Cortex of kidney (tissue), 1 donor: ENCODE measurements at places on chromosomes 2 and 18.

DNA sequence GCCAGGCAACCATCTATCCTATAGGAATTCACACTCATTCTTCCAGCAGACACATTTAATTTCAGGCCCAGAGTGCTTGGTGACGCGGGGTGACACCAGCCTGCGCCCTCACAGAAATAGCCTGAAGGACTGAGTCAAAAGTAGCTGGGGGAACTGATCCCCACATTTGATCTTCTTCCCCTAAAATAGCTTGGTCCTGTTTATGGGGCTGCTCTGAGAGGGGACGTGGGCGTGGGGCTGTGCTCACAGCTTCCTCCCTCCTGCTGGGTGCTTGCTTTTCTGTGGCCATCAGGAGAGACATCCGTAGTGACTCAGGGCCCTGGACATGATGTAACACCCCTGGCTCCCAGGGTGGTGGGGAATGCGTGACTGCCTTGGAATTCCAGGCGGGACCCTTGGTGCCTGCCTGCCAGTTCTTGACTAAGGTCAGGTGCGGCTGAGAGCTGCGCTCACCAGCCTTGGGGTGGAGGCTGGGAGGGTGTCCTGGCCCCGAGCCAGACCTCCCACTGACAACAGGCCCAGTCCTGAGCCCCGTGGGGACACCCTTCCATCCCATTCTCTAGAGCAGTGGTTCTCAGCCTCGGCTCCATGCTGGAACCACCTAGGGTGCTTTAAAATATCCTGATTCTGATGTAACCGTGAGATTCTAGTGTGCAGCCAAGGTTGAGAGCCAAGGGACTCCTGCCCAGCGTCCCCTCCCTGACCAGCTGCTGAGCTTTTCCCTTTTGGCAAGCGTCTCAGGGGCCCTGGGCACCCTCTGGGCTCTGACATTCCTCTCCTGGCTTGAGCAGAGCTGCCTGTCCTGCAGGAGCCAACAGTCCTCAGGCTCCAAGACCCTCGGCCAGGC lies 47.4 kb upstream of the SMAD7 start:
- no peak for DNase-seq

DNA sequence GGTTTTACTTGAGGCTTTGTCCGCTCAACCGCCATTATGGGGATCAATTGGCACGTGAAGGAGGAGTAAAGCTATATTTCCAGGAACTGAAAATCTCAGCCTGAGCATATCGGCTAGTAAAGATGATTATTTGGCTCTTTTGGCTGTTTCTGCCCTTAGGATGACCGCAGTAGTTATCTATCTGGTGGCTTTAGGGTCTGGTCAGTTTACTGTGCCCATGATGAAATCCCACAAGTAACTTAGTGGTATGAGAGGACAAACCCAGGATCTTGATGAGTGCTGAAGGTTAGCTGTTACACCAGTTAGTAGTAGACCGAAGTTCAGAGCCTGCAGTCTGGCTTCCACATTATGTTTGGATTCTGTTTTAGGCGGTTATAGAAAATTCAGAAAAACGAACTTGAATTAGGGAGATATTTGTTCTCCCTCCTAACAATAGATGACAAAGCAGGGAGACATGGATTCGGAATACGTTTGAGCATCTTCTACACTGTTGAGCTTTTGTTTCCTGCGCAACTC lies 1.2 kb downstream of the MAT2A start:
- DNase-seq, result no peak

DNA sequence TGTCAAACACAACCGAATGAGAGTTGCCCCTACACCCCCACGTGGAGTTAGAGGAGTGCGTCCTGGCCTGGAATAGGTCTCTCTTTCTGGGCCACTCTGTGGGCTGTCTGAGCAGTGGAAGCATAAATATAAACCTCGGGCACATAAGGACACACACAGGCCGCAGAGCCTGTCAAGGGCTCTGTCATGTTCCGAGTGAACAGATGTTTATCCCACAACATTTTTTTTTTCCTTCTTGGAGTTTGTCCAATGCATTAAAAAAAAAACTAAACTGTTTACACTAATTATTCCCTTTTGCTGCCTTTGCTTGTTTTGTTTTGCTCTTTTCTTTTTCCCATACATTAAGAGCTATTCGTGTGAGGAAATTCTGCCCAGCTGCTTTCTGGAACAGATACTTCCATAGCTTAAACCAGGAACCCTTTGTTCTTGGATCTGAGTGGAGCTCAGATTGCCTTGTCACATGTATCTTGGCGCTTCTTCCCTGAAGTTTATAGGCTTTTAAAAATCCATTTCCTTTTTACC lies 228.3 kb upstream of the FOSL2 start:
- DNase-seq, result no peak

GRCh38 chr2:238927746-238928519 lies 80.0 kb downstream of the TWIST2 start:
- no peak for DNase-seq

DNA sequence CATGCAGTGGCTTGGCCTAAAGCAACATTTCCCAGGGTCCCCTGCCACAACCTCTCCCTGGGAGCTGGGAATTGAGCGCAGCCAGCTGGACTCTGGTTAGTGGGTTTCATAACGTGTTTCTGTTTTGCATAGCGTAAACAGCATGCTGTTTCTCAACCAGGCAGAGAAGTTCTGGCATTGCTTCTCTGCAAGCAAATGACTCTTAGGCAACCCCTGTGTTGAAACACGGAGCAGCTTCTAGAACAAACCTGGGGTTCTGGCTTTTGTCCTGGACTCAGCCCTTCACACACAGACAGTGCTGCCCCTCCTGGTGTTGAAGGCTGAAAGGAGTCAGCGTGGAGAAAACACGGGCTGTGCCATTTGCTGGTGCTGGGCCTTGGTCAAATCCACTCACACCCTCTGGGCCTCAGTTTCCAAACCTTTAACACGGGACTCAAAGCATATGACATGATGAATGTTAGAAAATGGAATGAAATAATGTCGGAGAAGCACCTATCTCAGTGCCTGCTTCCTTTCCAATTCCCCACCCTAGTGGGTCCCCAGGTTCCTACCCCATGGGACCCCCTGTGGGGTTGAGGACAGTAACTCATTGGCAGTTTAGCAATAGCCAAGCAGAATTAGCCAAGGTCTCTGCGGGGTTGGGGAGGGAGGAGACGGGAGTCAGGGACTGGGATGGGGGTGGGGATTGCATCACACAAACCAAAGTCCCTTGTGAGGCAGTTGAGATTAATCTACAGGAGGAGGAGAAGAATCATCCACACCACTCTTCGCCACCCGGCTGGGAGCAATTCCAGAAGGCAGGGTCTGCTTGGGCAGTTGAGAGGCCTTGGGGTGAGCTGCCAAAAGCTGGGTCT lies 30.2 kb upstream of the IL1R2 start:
- DNase-seq, result no peak
